ENCODE measurements at places on chromosomes 12 and 14.

DNA sequence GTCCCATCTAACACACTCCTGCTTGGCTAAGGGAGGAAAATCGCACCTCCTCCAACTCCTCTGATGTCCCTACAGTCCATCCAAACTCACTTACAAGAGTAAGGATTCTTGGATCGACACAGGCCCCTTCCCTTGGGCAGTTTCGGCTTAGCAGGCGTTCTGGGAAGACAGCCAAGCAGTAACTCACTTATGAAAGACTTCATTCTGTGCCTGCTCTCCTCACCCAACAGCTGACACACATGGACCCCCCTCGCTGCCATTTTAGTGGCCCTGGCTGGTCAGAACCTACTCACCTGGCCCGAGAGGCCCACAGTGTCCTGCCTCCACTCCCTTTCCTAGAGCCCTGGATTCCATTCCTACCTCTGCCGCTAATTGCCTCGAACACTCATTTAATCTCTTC is 52.3 kb upstream of the BCL2L14 start:
- no peak for DNase-seq

DNA sequence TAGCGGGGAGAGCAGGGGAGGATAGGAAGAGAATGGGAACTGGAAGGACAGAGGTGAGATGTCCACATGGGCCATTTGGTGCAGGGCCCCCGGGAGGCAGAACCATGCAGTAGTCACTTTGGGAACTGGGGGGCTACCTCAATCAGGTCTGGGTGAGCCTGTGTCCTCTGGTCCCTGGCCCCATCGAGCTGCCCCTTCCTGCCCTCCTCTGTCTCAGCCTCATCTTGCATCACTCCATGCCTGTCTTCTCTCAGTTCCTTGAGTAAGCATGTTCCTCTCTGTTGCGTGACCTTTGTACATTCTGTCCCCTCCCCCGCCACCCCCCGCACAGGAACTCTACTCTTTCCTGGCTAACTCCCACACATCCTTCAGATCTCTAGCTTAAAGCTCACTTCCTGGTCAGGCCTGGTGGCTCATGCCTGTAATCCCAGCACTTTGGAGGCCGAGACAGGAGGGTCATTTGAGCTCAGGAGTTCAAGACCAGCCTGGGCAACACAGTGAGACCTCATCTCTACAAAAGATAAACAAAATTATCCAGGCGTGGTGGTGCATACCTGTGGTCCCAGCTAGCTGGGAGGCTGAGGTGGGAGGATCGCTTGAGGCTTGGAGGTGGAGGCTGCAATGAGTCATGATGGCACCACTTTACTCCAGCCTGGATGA is 23.2 kb downstream of the FOS start:
- DNase-seq: no peak

- no peak for DNase-seq
These were observed 244.1 kb downstream of the FBXL14 start for GRCh38 chr12:1350055-1350933.

GRCh38 chr14:106875503-106875902 is 1349.1 kb downstream of the TMEM121 start:
- no peak for DNase-seq

GRCh38 chr12:38907201-38907923 is 2.0 kb upstream of the CPNE8 start:
- no peak for DNase-seq

- no peak for DNase-seq
These were observed 25.4 kb upstream of the C14orf180 start for GRCh38 chr14:104554088-104554607.

- DNase-seq: no peak
These were observed 830.1 kb upstream of the MGAT4C start for GRCh38 chr12:87086118-87086891.

GRCh38 chr12:109065154-109065852 is 12.9 kb downstream of the USP30 start:
- no peak for DNase-seq

- DNase-seq: no peak
These were observed 6.3 kb downstream of the MGAT4C start for GRCh38 chr12:86249851-86250250.

DNA sequence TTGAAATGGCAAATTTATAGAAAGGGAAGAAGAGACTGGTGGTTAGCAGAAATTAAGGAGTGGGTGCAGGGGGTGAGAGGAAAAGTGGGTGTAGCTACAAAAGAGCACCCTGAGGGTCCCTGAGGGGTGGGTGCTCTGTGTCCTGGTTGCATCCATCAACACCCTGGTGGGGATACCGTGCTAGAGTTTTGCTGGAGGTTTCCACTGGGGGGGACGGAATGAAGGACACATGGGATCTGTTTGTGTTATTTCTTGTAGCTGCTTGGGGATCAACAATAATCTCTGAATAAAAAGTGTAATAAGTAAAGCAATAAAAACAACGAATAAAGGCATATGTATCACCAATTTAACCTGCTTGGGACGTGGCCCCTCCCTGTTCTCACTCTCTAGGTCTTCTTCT is 175.3 kb downstream of the KIF26A start:
- no peak for DNase-seq

DNA sequence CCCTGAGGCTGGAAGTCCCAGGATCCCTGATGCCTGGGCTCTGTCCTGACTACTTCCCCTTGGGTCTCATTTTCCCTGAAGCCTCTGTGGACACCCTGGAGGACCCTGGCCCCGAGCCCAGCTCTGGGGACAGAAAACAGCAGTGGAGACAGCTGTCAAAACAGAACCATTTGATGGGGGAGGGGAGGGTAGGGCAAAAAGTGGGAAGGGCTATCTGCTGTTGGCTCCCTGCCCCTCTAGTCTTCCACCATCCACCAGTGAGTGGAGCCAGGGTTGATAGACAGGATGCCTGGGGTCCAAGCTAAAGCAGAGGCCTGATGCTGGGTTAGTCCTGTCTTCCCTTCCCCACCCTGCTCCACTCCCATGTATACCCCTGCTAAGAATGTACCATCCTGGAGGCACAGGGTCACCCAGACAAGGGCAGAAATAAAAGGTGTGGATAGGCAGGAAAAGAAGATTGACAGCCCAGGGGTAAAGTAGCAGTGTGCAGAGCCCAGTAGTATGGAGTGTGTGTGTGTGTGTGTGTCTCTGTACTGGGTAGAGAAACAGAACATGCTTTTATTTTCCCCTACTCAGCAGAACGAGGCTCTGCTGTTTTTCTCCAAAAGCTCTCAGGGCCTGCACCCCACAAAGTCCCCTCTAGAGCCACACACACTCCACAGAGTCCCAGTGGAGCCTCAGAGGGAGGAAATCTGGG is 9.8 kb downstream of the ZNF385A start:
- DNase-seq: no peak

- DNase-seq: no peak
These were observed 6.1 kb downstream of the NEK9 start for GRCh38 chr14:75120541-75121291.

DNA sequence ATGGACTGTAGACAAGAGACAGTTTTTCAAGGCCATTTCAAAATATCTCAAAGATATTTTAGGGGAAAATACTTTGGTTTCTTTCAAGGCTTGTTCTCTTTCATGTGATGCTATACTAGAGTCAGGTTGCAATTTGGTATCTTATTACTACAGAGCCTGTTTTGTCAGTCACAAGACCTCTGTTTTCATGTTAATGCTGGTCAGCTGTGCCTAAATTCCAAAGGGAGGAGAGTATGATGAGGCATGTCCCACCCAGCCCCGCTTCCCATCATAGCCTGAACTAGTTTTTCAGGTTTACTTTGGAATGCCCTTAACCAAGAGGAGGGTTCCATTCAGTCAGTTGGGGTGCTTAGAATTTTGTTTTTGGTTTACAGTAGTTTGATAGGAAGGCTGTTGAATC is 52.6 kb downstream of the GPHB5 start:
- no peak for DNase-seq

GRCh38 chr12:50211392-50212070 is 44.4 kb upstream of the CERS5 start:
- no peak for DNase-seq

DNA sequence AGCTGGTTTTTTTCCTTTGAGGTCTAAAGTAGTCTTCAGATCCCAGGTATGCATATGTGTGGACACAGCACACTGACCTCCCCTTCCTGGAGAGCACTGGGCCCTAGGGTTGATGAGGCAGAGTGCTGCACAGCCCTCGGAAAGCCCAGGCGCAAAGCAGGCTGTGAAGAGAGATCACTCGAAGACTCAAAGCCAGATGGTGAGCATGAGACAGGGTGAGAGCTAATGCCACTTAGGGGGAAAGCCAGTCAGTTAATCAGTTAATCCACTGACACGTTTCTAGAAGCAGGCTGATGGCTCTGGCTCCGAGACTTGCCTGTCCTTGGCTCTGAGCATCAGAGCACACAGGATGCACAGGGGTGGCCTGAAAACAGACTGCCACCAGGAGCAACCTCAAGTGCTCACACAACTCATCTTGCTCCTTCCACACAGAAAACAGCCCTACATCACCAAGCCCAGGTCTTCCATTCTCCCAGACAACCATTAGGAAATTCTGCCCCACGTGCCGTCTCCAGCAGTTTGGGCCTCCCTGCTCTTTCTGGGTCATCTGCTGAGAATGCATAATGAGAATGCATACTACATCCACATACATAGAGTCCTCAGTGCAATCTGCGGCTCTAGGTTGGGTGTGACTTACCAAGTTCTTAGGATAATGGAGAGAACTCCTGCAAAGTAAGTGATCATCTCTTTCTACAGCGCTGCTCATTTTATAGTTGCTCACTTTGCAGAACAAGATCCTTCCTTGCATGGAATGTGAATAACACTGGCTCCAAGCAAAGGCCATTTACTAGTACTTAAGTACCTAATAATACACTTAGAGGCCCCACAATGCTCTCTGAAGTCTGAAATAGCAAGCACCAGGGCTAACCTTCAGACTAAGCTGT is 12.0 kb downstream of the AQP6 start:
- DNase-seq: no peak

GRCh38 chr12:89247541-89247942 is 104.8 kb downstream of the DUSP6 start:
- DNase-seq: no peak

- DNase-seq: no peak
These were observed 28.9 kb downstream of the WSCD2 start for GRCh38 chr12:108157870-108158459.

- DNase-seq: no peak
These were observed 3.6 kb downstream of the LRRC74A start for GRCh38 chr14:76829650-76830421.

GRCh38 chr12:31603546-31604009 is 12.6 kb upstream of the DENND5B start:
- no peak for DNase-seq

DNA sequence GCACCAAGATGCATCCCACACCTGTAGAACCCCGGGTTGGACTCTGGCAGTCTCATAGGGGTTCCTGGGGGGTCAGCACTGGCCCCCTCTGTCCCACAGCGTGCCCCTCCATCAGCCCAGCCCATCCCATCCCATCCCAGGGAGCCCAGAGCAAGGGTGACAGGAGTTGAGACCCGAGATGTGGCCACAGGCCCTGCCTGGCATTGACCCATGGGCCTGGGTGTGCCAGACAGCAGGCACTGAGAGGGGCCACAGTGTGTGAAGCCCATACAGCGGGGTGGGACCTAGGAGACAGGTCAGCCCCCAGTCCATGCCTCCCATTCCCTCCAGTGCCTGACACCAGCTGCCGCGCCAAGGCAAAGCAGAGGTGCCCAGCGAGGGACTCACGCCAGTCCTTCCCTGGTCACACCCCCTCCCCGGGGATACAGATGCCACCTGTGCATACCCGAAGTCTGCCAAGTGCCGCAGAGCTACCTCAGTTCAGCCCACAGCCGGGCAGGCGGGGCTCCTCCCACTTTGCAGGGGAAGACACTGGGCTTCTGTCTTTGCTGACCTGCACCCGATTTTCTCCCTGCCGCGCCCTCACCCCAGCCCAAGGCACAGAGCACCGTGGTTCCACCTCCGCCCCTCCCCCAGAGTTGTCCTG is 50.4 kb downstream of the CYP46A1 start:
- no peak for DNase-seq

- no peak for DNase-seq
These were observed 2.3 kb upstream of the CEBPE start for GRCh38 chr14:23121361-23121771.

GRCh38 chr14:63249092-63249491 is 44.8 kb downstream of the RHOJ start:
- DNase-seq: no peak

DNA sequence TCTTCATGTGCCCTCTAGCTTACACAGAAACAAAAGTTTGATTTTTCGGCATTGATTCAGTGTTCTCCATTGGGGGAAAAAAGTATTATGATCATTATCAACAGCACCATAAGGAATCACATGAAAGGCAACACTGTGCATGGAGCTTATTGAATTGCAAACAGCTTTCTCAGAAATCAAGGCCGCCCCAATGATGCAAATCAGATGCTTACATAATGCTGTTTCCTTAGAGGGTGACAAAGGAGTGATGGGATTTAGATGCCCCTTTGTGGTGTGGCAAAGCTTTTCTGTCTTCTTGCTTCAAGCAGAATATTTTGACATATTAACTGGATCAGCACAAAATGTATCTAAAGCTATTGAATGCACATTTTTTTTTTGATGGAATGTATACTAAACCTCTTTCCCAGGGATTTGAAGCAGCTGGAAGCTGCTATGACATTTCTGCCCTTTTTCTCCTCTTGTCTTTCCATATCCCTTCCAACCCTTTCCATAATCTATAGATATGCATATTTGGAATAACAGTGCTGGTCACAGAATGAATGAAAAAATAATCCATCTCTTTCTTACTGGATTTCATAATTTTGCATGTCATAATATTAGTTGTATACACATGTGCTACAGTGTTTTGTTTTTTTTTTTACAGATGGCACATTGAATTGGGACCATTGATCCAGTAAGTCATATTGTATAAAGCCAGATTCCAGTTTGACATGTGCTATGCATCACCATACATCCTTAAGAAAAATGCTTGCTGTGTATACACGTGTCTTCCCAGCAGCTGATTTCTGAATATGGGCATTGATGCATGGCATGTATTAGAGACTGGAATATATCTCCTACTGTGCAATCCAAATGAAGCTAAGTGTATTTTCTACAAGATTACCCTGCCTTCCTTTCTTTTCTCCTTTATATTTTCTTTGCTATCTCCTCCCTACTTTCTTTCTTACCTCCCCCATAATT is 259.7 kb upstream of the DCN start:
- no peak for DNase-seq

GRCh38 chr12:13444076-13444475 is 247.6 kb downstream of the EMP1 start:
- DNase-seq: no peak

- DNase-seq: no peak
These were observed 4.9 kb downstream of the KRT73 start for GRCh38 chr12:52613384-52614030.

GRCh38 chr12:84085046-84085445 is 827.6 kb downstream of the SLC6A15 start:
- DNase-seq: no peak

DNA sequence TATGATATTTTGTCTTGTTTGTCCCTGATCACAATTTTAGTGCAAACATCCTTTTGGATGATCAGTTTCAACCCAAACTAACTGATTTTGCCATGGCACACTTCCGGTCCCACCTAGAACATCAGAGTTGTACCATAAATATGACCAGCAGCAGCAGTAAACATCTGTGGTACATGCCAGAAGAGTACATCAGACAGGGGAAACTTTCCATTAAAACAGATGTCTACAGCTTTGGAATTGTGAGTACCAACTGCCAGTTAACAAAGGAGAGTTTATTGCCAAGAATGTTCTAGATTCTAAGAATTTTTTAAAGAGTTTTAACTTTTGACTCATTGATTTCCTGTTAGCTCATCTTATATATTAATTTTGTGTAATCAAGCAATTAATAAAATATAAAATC is 55.4 kb downstream of the IRAK3 start:
- no peak for DNase-seq

- DNase-seq: no peak
These were observed 5.7 kb upstream of the KLRK1 start for GRCh38 chr12:10395390-10395998.

GRCh38 chr12:93102744-93103143 is 173.6 kb upstream of the EEA1 start:
- no peak for DNase-seq
